ENCODE measurements at places on chromosomes 7 and 10. TPM values are rescaled to one million over a fixed set of nuclear protein-coding genes. Genes with fewer than 3 reads are reported as not detected.

DNA sequence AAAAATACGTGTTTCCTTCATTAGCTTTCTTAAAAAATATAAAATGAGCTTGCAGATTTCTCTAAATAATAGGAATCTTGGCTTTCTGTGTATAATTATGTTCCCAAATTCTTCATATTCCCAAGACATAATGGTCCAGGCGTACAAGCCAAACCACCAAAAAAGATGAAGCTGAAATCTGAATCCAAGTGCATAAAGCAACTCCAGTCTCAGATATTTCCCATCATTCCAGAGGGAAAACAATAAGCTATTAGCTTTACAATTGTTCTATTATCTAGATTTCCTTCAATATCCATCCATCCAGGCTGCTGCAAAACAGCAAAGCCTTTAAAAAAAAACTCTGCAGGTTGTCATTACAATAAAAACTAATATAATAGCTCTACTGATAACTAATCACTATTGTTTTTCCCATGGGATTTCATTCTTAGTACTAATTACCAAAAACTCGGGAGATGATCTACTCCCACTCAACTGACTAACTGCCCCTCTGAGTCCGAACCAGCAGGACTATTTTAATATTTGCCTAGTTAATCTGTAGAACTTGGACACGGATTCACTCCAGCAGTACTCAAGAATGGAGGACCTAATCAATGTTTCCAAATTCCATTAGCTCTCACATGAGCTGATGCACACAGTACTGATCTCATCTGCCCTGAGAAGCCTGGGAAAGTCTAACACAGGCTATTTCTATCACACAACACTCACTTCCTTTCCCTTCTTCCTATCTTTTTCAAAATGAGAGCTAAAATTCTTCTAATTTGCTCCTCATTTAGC is 108.9 kb upstream of the ASAH2 start:
- peak; percentile 63 for DNase-seq

DNA sequence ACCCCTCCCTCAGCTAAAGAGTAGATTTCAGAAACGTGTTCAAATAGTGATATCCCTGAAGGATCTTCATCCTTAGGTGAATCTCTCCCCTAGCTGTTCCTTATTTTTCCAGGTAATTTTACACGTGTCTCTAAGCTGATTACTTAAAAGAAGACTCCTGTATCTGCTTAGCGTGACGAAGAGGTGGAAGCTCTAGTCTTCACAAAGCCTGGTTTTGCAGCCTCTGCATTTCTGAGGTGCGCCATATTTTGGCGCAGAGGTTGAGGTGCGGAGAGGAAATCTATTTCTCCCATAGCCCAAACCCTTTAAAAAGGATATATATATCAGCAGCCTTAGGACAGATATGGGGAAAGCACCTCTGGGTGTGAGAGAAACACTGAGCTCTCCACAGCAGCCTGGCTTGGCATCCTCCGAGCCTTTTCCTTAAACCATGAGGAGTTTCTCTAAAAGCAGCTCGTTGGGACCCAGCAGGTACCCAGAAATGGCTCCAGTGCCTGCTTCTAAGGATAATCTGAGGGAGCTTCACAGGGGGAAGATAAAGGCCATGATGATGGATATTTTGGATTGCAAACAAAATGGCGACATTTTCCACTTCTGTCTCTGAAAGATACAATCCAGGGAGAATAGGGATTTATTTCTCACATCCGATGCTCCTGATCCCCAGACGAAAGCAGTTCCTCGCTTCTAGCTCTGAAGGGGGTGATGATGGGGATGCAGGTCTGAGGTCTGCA is 3.0 kb upstream of the HOXA2 start:
- DNase-seq: peak; percentile 60

GRCh38 chr7:114086537-114086913 is 167.7 kb upstream of the PPP1R3A start:
- peak; percentile 62 for DNase-seq

The MINDY3 gene
- polyA plus RNA-seq: 28.9 TPM

The SLC26A3 gene
- polyA plus RNA-seq: not detected

- no peak for DNase-seq
These were observed 184.3 kb upstream of the ITGB1 start for GRCh38 chr10:33142295-33142694.

The CABCOCO1 gene
- polyA plus RNA-seq: 3.8 TPM

DNA sequence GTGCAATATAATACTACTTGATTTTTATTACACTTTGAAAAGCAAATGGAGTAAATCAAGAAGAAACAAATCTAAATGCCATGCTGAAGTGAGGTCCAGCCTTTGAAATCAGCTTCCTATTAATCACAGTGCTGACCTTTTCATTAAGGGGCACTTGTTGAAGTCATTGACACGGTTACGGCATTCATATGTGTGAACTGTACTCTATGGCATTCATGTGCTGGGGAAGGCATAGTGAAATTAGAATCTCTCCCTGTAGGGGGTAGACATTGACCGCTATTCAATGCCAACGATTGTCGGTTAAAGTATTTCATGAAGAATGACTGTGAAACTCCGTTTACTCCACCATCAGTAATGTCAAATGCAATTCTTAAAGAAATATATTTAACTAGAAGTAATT is 296.1 kb upstream of the SEMA3A start:
- DNase-seq: no peak

DNA sequence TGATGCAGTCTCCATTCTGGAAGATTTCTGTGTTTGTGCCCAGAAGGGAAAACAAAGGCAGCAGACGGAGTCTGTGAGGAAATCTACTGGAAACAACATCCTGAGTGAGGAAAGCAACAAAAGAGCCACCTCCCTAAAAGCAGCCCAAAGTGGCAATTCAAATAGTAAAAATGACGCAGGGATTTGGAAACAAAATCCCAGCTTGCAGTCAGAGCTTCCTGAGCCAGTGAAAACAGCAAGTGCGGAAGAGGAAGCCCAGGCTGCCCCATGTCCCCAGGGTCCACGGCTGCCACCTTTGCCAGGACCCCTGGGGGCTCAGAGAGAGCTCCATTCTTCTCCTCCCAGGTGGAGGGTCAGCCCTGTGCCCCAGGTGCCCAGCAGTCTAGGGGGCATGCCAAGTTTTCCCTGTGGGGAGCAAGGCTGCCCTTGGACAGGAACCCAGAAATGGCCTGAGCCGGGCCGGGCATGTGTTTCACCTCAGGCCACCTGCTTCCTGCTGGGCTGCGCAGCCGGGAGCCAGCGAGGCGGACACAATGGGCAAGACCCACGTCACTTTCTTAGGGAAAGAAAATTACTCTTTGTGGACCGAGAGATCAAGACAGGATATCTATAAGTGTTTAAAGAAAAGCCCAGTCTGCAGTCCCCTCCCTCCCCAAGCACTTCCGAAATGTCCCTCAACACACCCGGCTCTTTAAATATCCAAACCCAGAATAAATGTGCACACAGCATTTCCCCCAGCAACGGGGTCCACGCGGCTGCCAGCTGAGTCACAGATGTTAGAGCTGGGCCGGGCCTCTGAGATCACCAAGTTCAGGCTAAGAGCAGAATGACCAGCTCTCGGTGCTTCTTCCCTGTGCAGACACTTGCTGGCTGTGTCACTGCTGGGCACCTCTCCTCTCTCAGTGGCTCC is 231.1 kb downstream of the ARHGAP12 start:
- DNase-seq: peak; percentile 82

DNA sequence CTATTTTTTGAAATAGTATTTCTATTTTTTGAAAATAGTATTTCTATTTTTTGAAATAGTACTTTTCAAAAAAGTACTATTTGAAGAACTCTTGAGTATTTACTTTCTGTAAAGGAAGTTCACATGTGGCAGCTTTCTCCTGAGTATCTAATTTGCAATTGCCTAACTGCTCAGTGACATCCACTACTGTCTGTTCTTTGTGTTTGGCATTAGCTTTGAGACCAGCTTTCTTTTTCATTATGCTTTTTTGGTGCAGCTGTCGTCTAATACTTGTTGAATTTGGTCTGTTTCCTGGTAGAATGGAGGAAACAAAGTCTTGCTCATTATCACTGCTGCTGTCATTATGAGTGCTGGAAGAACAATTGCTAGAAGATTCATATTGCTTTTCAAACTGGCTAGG is 99.1 kb downstream of the BMPR1A start:
- DNase-seq: no peak

DNA sequence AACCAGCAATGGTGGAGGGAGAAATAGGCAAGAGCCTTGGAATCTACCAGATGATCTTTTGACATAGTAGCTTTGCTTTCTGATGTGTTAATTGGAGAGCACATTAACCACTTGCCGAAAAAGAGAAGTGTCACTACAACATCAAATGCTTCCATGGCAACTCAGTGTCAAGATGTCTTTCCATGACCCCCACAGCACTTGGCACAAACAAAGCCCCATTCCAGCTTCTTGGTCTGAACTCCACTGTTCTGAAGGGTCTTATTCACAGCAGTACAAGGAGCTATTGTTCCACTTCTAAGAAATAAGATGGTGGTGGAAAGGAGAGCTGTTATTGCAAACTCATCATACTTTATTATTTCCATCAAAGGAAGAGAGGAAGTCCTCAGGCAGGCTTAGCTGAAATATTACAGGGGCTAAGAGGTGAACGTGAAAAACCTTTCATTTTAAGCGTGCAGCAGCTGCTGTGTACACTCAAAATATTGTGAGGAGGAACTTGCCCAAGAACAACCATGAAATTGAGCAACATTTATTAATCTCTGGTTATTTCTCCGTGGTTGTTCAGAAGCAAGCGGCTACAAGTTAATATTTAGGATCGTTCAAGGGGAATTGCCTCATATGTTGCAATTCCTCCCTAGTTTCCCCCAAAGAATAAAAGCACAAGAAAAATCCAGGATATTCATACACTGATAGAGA is 354.8 kb upstream of the CELF2 start:
- peak; percentile 81 for DNase-seq

The EGFR gene
- 11.6 TPM for polyA plus RNA-seq

The CCDC146 gene
- polyA plus RNA-seq: 8.4 TPM

The MYL10 gene
- not detected for polyA plus RNA-seq

- no peak for DNase-seq
These were observed 11.1 kb upstream of the DNMBP start for GRCh38 chr10:100020886-100021253.

The FHIP2A gene
- polyA plus RNA-seq: 8.2 TPM

GRCh38 chr7:18590241-18590640 is 94.7 kb downstream of the HDAC9 start:
- DNase-seq: no peak

GRCh38 chr10:90920986-90921666 is at the start of gene ANKRD1:
ANKRD1 (minus strand) TSS chr10:90921087; CDS start chr10:90921027, 60 bp downstream.
- no peak for DNase-seq

The BTBD16 gene
- polyA plus RNA-seq: 0.73 TPM

- DNase-seq: peak; percentile 35
These were observed 506 bp downstream of the CTTNBP2 start for GRCh38 chr7:117872561-117873309.

DNA sequence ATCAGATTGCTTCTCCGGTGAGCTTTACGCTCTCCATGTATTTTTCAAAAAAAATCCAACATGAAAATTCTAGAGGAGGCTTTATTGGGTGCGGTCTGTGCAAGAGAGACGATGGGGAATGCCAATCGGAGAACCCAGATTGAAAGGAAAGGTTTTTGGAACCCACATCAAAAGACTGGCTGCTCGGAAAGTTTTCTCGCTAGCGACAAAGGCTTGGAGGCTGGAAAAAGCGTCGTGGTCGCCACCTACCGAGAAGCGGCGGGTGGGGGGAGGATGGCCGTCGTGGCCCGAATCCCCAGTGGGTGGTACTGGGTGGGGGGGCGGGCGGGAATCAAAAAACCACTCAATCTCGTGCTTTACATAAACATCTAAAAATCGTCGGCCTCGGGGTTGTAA is 1.1 kb upstream of the GTF2I start:
- DNase-seq: peak; percentile 86

DNA sequence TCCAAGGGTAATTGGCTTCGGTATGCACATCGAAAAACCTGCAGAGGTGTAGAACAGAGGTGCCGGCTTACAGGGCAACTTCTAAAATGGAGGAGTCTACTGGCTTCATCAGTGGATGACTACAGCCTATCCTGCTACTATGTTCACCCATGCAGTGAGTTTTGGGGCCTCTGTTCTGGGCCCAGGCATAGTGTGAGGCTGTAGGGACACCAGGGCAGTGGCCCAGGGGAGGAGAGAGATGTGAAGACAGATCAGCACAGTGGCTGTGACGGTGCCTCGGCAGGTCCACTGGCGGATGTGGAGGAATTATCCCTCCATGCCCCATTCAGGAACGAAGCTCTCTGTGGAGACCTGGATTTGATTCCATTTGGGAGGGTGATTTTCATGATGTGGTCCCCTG is 235.3 kb upstream of the MKI67 start:
- DNase-seq: no peak

- no peak for DNase-seq
These were observed 154.2 kb downstream of the EBF3 start for GRCh38 chr10:129809841-129810240.

The DTX2 gene
- polyA plus RNA-seq: 39.5 TPM

GRCh38 chr7:103065667-103066066 is 8.9 kb downstream of the FBXL13 start:
- DNase-seq: peak; percentile 23

The CPED1 gene
- polyA plus RNA-seq: 1.8 TPM

DNA sequence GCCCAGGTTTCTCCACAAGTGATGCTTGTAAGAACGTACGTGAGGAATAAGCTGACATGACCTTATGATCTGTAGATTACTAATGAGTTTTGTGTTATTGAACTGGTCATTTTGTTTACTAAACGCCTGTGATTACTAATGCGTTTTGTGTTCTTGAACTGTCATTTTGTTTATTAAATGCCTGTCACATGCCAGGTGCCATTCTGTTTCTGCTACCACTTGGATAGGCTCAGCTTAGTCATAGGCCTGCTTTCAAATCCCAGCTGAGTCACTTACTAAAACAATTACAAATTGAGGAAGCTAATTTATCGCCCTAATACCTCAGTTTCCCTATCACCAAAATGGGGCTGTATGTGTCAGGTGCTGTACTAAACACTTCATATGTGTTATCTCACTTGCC is 4.7 kb upstream of the HGF start:
- DNase-seq: no peak

DNA sequence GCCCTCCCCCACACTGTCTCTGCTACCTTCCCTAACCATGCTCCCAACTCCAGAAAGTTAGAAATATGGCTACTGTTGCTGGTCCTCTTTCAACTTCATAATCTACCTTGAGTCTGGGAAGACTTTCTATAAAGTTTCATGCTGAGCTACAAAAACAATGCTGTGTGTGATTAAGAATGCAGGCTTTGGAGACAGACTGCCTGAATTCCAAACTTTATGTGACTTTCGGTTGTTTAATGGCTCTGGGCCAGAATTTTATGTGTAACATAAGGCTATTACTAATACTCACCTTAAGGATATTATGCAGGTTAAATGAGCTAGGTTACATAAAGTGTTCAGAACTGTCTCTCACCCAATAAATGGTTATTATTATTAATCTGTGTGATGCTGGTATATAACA is 19.1 kb downstream of the BET1 start:
- DNase-seq: no peak

The TMEM168 gene
- 12.3 TPM for polyA plus RNA-seq

- DNase-seq: no peak
These were observed 76.8 kb downstream of the CLEC2L start for GRCh38 chr7:139600306-139600705.

The CDHR3 gene
- polyA plus RNA-seq: 10.5 TPM
